ENCODE measurements at places on chromosomes 2 and 18.

GRCh38 chr18:13005289-13005688 lies 14.1 kb downstream of the CEP192 start:
- no peak for DNase-seq

DNA sequence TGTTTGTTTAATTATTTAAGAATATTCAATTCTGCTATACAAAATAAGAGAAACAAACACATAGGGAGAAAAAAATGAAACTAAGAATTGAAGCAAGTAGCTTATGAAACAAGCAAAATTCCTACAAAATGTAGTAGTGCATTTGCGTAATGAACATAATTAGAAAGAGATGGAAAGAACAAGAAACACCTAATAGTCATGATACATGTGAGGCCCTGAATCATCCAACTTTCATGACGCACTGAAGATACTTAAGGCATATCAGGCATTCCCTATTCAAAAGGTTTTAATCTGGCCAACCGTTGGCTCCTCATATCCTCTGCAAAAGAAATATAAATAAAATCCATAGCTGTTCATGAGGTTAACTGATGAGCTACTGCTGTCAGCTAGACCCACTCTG lies 14.5 kb upstream of the NAB1 start:
- no peak for DNase-seq

DNA sequence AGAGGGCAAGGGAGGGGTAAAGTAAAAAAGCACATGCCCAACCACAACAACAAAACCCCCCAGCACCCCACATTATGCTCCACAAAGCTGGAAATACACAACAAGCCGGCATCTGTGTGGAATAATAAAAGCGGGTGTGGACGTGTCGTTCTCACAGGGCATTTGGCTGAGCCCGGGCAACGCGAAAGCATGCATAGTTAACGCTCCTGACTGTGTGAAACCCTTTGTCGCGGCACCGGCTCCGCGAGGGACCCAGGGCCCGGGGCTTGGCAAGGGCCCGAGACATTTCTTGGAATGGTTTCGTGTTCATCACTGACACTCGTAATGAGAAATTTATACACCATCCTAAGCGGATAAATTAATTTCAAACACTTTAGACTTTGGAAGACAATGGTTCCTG lies 165.6 kb downstream of the INHBB start:
- no peak for DNase-seq

GRCh38 chr2:228728961-228729360 lies 542.1 kb downstream of the PID1 start:
- no peak for DNase-seq

DNA sequence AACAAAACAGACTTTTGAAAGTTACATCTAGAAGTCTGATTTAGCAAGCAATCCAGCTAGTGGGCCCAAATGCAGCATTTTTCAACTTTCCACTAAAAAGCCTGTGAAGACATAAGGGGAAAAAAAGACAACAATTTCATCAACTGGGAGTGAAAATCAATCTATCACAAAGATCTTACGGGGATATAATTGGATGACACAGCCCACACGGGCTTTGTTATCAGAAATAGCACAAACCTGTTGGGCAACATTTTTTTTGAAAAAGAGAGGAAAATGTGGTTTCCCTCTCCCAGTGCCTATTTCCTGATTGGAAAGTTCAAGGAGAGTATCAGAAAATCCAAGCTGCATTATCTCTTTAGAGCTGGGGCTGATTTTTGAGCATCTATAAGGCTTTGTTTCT lies 132.7 kb downstream of the EVA1A start:
- DNase-seq: no peak

GRCh38 chr18:52288403-52289004 lies 51.5 kb upstream of the DCC start:
- DNase-seq: peak; percentile 19

DNA sequence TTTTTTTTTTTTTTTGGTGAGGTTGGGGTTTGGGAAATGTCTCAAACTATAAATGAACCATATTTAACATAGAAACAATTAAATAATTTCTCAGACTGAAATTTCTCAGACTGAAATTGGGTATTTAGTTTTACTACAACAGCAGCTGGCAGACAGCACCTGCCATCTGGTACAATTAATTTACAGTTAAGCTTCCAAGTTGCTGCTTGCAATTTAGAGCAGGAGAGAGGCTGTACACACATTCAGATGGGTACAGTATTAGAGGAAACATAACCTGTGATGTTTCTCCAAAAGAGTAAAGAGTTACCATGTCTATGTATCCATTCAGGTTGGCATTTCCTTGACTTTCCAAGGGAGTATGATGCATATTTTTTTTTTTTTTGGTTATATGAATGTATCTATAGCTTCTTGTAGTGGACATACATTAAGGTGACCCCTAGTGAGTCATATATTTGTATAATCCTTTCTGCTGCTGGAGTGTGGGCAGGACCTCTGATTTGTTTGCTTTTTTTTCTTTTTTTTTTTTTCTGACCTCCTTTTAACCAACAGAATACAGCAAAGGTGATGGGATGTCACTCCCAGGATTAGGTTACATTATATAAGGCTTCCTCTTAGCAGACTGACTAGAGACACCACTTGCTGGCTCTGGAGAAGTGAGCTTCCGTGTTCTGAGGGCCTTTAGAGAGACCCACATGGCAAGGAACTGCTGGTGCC lies 201.7 kb downstream of the PTH2R start:
- DNase-seq: no peak

- DNase-seq: no peak
These were observed 198.2 kb upstream of the DTNA start for GRCh38 chr18:34511879-34512278.

DNA sequence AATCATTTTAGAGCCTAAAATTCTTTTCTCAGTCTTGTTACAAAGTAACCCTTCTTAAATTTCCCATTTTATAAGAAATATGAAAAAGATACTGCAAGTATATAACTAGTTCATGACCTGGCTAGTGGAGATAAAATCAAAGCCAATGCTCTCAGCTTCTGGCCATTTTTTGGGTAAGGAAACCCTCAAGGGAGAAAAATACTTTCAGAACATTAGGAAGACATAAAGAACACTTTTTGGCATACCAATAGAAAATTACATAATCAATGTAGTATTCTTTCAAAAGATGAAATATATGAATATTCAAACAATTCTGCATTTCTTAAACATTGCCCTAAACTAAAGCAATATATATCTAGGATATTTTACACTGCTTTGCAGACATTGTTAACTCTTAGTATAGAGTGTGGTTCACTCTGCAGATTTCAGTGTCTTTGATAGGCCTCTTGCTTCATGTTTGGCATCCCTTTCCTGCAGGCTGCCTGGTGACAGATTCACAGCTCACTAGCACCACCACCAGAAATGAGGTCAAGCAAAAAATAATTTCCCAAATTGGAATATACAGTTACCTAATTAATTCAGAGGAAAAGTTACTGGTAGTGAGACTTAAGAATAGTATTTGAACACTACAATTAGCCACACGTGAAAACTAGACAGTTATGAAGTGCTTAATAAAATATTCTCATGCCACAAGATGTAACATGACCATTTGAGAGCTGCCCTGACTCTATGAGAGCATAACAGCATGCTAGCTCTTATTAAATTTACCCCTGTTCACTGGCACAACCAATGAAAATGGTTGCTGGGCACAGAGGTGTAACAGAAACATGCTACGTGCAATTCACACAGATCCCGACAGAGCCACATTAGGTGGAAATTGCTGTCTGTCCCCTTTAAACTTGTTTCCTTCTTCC lies 36.0 kb downstream of the PAIP2B start:
- peak; percentile 52 for DNase-seq

- DNase-seq: no peak
These were observed 69.5 kb downstream of the EPAS1 start for GRCh38 chr2:46366668-46367052.

GRCh38 chr2:33205693-33206434 lies 259.1 kb downstream of the LTBP1 start:
- no peak for DNase-seq

DNA sequence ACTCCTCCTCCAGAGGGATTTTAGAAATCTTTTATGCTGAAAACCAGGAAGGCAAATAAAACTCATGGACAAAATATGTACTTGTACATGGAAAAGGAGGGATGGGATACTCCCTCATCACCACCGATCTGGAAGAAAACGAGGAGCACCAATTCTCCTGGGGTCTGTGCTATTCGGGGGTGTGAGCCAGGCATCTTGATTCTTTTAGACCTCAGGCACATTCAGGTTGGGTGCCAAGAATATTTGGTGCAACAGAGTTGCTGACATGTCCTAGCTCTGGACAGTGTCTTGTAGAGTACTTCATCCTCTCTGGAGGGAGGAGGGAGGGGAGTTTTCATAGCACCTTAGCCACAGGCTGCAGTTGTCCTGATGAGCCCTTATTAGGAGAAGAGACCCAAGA lies 163.0 kb downstream of the PRKCE start:
- DNase-seq: no peak

- DNase-seq: no peak
These were observed 29.3 kb downstream of the CDH20 start for GRCh38 chr18:61362511-61362910.

- no peak for DNase-seq
These were observed 71.9 kb downstream of the TCF4 start for GRCh38 chr18:55515941-55516710.

DNA sequence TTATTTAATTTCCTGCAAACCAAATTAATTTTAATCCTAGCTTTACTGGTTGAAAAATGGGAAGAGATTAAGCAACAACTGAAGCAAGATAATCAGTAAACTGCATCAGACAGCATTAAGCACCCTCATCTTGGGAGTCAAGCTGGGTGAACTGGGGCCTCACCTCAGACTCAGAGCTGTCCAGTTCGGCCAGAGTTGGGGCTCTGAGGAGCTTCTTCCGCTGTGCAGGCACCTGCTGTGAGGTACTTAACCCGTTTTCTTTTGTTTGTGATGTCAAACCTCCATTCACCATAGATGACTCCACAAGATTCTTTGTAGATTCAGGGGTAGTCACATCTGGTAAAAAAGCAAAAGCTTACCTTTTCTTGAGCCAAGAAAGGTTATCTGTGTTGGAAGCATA lies 71.8 kb downstream of the PRELID3A start:
- DNase-seq: no peak

DNA sequence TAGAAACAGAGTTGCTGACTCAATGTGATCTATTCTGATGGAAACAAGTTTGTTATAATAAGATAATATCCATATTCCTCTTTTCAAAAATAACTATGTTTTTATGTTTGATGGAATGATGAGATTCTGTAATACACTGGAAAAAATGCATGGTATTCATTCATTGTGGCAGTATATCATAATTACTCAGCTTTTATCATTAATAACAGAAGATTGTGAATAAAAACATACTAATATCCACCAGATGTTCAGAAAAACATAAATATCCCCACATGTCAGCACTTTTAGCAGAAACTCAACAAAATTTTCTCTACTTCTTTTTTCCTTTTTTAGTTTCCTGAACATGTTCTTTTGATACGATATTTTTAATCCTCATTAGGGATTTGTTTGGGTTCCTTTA lies 130.9 kb upstream of the CAVIN2 start:
- DNase-seq: no peak

DNA sequence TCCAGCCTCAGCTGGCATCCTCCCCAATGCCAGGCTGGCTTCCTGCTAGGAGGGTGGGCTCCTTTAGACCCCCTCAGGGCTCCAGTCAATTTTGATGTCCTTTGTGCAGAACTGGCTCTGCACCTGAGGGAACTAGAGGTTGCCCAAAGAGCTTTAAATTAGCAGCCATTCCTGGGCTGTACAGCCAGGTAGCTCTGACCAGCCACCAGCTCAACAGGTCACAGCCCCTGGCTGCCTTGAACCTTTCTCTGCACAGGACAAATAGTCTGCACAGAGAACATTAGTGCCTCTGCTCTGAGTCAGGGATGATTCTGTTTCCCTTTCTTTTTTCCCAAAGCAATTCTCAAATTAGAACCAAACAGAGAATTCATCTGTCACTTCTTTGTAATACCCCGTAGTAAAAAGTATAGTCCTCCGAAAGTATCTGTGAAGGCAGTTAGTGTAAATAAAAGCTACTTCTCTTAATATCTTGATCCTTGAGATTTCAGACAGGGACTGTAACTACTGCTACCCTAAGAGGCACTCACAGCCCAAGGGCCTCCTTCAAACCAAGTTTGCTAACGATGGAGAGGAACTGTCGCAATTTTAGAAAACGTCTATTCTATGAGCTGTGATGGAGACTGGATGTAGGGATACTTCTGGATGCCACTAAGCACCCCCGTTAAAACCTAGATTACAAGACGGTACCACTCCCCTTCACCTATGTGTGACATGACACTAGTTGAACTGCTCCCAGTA lies 3.0 kb downstream of the TTC32 start:
- peak; percentile 34 for DNase-seq

- peak; percentile 82 for DNase-seq
These were observed 604 bp downstream of the RALBP1 start for GRCh38 chr18:9475643-9476591.

GRCh38 chr2:150425121-150425955 lies 62.1 kb downstream of the RND3 start:
- no peak for DNase-seq

DNA sequence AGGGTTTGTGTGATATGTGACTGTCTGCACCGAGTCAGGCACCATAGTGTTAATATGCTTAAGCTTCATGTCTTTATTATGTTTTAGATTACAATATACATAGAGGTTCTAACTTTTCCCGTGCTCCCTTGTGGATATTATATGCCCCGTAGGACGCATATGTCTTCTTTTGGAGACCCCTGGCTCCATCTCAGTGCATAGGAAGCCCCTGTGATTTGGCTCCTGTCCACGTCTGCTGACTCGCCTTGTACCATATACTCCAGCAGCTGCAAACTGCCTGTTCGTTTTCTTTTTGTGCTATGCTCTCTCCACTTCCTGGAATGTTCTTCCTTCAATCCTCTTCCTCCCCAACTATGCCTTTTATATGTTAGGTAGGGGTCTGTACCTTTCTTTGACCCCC lies 110.9 kb downstream of the PTRHD1 start:
- DNase-seq: no peak

DNA sequence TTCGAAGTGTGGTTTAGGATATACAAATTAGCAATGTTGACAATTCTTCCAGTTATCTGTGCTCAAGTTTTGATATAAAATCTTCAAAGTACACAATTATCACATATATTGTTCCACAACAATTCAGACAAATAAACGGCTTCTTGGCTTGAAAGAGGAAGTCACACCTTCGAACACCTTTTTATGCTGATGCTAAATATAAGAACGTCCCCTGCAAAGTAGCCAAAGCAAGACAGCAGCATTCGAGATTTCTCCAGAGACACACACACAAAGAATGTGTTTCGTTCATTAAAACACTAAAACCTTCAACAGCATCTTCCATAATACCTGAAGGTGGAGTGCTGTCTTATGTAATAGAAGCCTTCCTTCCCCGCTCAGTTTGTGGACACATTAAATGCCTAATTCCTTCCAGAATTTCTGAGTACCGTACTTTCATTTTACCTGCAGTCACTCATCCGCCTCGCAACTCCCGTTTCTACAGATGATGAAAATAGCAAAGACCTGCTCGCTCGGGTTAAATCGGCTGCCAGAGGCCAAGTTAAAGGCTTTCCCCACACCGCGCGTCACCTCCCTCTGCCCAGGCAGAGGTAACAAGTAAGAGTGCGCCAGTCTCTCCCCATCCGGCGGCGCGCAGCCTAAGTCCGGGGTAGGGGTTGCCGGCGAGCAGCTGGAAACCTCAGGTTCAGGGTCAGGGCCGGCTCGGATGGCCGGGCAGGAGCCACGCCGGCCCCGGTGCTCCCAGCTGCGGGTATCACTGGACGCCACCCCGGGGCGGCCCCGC lies 847 bp downstream of the SERPINE2 start:
- peak; percentile 57 for DNase-seq

- DNase-seq: peak; percentile 68
These were observed 19.4 kb downstream of the SFTPB start for GRCh38 chr2:85648619-85649018.

GRCh38 chr18:57621246-57621604 lies 411 bp downstream of the NARS1 start:
- no peak for DNase-seq

- no peak for DNase-seq
These were observed 77.6 kb upstream of the SEC11C start for GRCh38 chr18:59061914-59062642.

Measured in NB4 (cell line).